ENCODE measurements at places on chromosomes 1 and 21. TPM values are rescaled to one million over a fixed set of nuclear protein-coding genes. Genes with fewer than 3 reads are reported as not detected.

GRCh38 chr1:53373246-53373645 is 45.4 kb upstream of the LRP8 start:
- H3K4me3 ChIP-seq = no peak overlapping the region
- H3K36me3 ChIP-seq = no peaks in the 10 kb centered on the region
- no peak overlapping the region for H3K27ac ChIP-seq
- H3K27me3 ChIP-seq = no peaks in the 10 kb centered on the region
- no peak for DNase-seq

- H3K4me3 ChIP-seq = no peak overlapping the region
- no peaks in the 10 kb centered on the region for H3K36me3 ChIP-seq
- no peak overlapping the region for H3K27ac ChIP-seq
- H3K27me3 ChIP-seq = no peaks in the 10 kb centered on the region
Measured at GRCh38 chr1:186770421-186770820, 58.3 kb upstream of the PLA2G4A start.

- H3K4me3 ChIP-seq = no peak overlapping the region
- H3K36me3 ChIP-seq = peaks cover 56% of the 10 kb centered on the region
- no peak overlapping the region for H3K27ac ChIP-seq
- no peaks in the 10 kb centered on the region for H3K27me3 ChIP-seq
Measured at GRCh38 chr21:44947111-44947929, 7.5 kb downstream of the SLX9 start.

DNA sequence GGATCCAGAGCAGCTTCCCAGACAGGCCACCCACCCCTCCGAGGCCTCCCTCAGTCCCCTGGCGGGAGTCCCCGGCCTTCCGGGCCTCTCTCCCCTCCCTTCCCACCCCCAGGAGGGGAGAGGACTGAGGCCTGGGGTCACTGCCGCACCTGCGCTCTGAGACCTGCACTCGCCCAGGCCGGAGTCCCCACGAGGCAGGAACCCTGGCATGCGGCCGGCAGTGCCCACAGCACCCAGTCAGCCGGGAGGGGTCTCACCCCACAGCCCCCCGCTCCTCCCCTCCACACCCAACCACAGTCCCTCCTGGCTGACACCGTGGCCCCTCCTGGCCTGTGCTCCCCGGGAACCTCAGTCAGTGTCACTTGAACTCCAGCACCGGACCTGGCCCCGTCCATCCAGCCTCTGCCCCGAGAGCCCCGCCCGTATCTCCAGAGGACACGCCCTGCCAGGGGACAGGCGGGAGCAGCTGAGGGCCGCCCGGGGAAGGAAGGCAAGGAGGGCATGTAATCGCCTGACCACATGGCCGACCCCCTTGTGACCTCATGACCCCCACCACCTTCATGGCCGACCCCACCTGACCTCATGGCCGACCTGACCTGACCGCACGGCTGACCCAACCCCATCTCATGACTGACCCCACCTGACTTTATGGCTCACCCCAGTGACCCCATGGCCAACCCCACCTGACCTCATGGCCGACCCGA is 28.7 kb upstream of the TTLL10 start:
- peaks cover 35% of the 10 kb centered on the region for H3K4me1 ChIP-seq
- DNase-seq = no peak
- H3K27me3 ChIP-seq = no peaks in the 10 kb centered on the region
- no peak overlapping the region for H3K4me3 ChIP-seq
- peak overlapping the region; percentile 77 for H3K27ac ChIP-seq

- H3K4me1 ChIP-seq = no peaks in the 10 kb centered on the region
- H3K27me3 ChIP-seq = no peaks in the 10 kb centered on the region
- DNase-seq = no peak
- no peak overlapping the region for H3K4me3 ChIP-seq
- no peaks in the 10 kb centered on the region for H3K36me3 ChIP-seq
Measured at GRCh38 chr1:80645621-80646020, 1155.1 kb upstream of the ADGRL2 start.

Gene CLCA4
- not detected for total RNA-seq

- H3K27me3 ChIP-seq = peaks cover 13% of the 10 kb centered on the region
- H3K4me1 ChIP-seq = no peaks in the 10 kb centered on the region
- no peak overlapping the region for H3K27ac ChIP-seq
- no peak overlapping the region for H3K4me3 ChIP-seq
- DNase-seq = no peak
Measured at GRCh38 chr1:224720216-224720615, 104.1 kb downstream of the CNIH3 start.

Gene DDR2
- total RNA-seq = 0.42 TPM

Gene MRPL39
- total RNA-seq = 10.7 TPM

Gene CPTP
- 11.6 TPM for total RNA-seq

Gene ACKR1
- total RNA-seq = not detected

Gene MATN1
- 2.7 TPM for total RNA-seq

DNA sequence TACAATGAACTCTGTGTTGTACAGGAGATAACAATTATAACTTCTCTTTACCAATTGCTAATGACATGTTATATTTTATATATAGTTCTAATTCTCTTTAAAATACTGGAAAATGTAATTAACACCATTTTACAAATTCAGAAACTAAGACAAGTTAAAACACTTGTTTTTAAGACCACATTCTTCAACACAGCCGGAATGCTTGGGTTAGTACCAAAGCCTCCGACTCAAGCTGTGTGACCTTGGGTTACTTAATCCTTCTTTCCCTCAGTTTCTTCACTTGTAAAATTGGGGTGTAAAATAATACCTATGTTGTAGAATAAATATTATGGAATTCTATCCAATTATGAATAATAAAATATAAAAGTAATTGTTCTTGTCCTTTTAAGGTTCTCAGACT is 378.7 kb downstream of the USH2A start:
- no peaks in the 10 kb centered on the region for H3K27me3 ChIP-seq
- no peak for DNase-seq
- no peak overlapping the region for H3K27ac ChIP-seq
- H3K4me3 ChIP-seq = no peak overlapping the region
- H3K4me1 ChIP-seq = no peaks in the 10 kb centered on the region
- H3K36me3 ChIP-seq = no peaks in the 10 kb centered on the region

DNA sequence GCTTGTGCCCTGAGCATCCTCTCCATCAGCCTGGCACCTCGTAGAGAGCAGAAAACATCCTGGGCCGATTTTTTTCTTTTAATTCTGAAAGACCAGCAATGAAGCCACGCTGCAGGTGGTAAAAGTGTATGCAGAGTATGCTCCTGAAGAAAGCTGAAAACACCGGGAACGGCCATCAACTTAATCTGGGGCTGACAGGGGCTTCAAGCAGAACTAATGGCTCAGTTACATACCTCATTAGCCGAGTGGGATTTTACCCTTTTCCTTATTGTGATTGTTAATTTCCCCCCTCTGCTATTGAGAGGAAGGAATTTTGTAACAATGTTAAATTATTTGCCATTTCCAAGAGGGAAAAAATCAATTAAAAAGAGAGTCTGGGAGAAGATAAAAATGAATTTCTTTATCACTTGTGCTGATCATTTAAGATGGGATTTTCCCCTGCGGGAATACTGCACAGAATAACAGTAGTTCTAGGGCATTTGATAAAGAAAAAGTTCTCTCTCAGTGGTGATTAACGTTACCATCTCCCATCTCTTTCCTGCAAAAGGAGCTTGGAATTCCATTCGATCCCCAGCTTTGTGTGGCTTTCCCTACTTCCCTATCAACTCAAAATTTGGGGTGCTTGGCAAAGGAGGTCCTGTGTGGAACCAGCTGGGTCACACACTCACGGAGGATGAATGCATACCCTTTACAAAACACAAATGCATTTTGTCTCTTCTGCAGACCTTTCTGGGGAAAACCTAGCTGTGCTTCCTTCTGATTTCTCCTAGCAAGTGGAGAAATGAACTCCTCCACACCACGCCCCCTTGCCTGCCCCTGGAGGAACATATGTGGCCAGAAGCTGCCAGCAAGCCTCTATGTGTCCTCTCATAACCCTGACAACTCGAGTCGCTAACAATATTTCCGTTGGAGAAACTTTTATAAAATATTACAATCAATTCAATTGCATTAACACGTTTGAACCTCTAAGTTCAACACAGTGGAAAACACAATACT is 70.9 kb downstream of the RRAGC start:
- no peaks in the 10 kb centered on the region for H3K36me3 ChIP-seq
- no peak for DNase-seq
- no peaks in the 10 kb centered on the region for H3K4me1 ChIP-seq
- no peak overlapping the region for H3K27ac ChIP-seq
- H3K4me3 ChIP-seq = no peak overlapping the region

DNA sequence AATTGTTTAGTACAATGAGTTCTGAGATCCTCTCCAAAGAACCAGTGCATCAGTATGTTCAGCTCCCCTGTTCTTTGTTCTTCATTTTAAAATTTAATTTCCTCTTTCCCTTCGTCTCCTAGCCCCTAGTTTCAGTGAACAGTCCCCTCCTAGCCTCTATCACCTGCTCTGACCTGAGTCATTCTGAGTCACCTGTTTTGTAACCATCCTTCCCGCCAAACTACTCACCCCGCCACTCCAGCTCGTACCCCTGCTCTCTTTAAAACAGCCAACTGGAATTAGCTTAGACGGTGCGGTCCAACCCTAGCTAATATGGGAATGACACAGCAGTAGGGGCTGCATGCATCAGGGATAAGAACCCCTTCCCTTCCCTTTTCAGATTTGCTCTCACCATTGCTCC is 16.8 kb upstream of the ERVH48-1 start:
- H3K27me3 ChIP-seq = no peaks in the 10 kb centered on the region
- H3K4me1 ChIP-seq = no peaks in the 10 kb centered on the region
- H3K36me3 ChIP-seq = no peaks in the 10 kb centered on the region
- H3K4me3 ChIP-seq = no peak overlapping the region

GRCh38 chr1:17904290-17904689 is 149.2 kb downstream of the ACTL8 start:
- H3K27me3 ChIP-seq = no peaks in the 10 kb centered on the region
- H3K4me3 ChIP-seq = no peak overlapping the region
- no peak overlapping the region for H3K27ac ChIP-seq

GRCh38 chr1:214328770-214329469 is 48.0 kb downstream of the SMYD2 start:
- peaks cover 56% of the 10 kb centered on the region for H3K36me3 ChIP-seq
- H3K4me1 ChIP-seq = no peaks in the 10 kb centered on the region
- H3K27me3 ChIP-seq = no peaks in the 10 kb centered on the region

Gene TNFSF18
- total RNA-seq = not detected

Data from CD4-positive, alpha-beta T cell (primary cell).